ENCODE measurements at places on chromosomes 4 and X.

DNA sequence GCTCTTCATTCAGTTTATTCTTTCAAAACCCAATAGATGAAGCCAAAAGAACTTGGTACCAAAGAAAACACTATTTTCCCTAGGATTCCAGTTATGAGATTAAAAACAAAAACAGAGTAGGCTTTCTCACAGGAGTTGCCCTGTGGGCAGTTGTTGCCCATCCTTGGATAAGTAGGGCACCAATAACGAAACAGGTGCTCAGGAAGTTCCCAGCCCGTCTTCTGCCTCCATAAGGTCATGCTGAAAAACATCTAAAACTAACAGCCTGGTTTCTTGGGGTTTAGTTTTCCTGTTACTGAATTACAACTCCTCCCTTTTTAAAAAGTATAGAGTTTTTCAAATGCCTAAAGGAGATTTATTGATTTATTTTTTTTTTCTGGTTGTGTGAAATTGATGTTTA lies 14.7 kb downstream of the TSPAN5 start:
- DNase-seq, result no peak

DNA sequence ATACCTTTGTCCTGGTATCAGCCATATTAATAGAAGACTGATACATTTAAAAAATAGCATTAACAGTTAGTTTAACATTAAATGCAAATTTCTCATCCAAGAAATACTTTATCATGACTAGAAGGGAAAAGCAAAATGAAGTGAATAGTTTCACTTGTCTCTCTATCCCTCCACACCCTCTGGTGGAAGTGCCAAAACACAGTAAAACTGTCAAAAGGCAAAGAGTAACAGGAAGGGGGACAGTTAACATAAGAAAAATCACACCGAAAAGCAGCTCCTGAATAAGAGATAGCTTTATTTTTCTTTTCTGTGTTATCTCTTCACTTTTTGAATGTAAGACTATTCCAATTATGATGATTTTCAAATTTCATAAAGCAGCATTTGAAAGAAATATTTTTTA lies 187.2 kb downstream of the FBXW7 start:
- peak; percentile 44 for DNase-seq

DNA sequence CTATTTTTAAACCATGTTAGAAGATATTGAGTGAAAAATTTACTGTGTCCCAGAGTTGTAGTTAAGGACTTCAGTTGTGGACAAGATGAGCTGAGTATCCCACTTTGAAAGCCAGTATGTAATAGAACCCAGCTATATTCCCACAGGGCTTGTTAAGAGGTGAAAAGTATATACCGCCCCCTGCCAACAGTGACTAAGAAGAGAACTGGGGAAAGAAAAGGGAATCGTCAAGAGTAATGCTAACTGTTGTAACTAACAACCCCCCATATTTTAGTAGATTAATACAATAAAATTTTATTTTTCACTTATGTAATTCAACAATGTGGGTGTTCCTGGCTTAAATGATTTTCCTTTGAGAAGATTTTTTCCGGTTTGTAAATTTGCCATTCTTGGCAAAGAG lies 250.4 kb upstream of the GIMD1 start:
- DNase-seq, result no peak

DNA sequence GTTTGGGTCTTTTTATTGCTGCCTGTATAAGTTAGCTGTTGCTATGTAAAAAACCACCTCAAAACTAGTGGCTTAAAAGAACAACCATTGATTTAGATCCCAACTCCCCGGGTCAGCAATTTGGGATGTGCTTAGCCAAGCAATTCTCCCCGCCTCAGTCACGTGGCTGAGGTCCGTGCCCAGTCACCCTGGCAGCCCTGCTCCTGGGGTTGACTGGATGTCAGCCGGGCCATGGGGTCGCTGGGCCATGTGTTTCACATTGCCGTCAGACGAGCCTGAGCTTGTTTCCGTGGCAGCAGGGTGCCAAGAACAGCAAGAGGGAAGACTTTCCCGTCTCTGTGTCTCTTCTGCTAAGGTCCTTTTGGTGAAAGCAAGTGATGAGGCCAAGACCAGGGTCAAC lies 345.7 kb upstream of the FAT1 start:
- no peak for DNase-seq

- peak; percentile 68 for DNase-seq
These were observed 714.5 kb upstream of the TENM3 start for GRCh38 chr4:181528570-181529184.

All from NCI-H748 treated with DMSO at 0.1 percent for 48 hours (cell line).